ENCODE measurements at places on chromosomes 3 and 15.
A peak's percentile ranks its signal among the peaks of the same experiment; 100 is the strongest.

GRCh38 chr3:111277226-111277625 lies 205.6 kb downstream of the NECTIN3 start:
- DNase-seq: no peak

GRCh38 chr3:180680097-180680430 lies 775 bp upstream of the CCDC39 start:
- no peak for DNase-seq

DNA sequence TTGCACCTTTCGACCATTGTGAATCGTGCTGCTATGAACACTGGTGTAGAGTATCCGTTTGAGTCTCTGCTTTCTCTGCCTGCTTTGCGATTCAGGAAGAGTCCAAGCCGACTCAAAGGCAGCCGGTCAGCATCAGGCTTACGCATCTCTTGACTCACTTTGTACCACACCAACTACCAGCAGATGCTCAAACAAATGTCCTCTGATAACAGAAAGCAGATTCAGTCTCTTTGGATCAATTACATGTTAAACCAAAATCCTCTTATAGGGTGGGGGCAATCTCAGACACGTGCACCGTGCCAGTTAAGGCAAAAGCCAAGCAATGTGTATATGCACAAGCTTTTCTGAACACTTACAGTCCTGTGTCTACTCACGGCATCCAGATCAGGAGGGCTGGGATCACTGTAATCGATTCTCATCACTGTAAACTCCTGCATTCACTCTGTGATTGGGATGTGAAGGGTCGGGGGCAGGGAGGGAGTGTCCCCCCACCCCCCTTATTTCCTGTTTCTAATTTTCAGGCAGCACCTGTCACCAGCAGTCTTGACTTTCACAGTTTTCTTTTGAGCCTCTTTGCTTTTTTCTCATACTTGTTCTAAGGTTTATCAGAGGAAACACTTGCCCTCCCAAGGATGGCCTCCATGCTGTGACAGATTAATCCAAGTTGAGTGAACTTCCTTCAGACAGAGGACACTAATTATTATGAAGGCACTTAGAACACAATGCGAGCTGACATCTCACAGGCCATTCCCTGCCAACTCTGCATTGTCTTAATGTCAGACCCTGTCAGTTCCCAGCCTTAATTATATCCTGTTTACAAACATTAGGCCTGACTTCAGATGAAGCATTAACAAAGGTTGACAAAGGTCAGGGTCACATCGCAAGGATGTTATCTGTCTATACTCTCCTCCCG lies 153.5 kb downstream of the MECOM start:
- no peak for DNase-seq

DNA sequence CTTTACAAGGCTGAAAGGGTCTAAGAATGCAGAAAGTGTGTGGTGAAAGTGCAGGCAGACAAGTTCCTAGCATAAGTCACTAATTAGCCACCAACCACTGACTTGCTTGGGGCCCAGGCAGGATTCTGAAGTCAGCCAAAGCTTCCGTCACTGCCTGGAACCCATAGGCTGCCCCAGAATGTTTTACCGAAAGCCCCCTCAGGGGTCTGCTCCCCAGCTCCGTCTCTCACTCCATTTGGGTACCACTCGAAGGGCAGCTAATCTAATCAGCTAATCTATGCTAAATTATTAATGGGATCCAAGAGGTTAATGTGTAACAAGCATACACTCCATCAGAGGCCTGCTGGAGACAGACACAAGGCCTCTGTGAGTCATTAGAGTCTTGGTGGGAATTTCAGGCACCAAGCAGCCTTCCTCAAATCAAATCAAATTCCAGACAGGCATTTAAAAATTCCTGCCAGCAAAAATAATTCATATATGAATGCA lies 13.2 kb downstream of the ADAMTS9 start:
- no peak for DNase-seq

DNA sequence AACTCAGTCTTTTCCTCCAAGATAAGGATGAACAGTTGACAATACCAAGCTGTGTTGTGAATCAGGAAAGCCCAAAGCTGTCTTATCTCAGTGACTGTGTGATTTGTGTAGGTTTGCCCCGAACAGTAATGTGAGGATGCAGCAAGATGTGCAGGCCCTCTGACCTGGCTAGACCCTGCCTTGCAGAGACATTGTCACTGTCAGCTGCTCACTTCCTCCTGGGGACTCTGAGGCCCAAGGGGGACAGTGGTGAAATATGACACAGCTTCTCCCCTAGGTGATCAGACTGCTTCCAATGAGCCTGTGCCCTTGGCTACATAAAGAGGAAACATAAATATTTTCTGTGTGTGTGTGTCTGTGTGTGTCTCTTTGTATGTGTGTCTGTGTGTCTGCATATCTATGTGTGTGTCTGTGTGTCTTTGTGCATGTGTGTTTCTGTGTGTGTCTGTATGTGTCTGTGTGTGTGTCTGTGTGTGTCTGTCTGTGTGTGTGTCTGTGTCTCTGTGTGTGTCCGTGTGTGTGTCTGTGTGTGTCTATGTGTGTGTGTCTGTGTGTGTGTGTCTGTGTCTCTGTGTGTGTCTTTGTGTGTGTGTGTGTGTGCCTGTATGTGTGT lies 21.7 kb downstream of the LRRK1 start:
- no peak for DNase-seq

GRCh38 chr3:11671648-11672100 lies 28.0 kb upstream of the VGLL4 start:
- no peak for DNase-seq

- DNase-seq: no peak
Measured at GRCh38 chr3:72515941-72516340, 332.3 kb downstream of the SHQ1 start.

DNA sequence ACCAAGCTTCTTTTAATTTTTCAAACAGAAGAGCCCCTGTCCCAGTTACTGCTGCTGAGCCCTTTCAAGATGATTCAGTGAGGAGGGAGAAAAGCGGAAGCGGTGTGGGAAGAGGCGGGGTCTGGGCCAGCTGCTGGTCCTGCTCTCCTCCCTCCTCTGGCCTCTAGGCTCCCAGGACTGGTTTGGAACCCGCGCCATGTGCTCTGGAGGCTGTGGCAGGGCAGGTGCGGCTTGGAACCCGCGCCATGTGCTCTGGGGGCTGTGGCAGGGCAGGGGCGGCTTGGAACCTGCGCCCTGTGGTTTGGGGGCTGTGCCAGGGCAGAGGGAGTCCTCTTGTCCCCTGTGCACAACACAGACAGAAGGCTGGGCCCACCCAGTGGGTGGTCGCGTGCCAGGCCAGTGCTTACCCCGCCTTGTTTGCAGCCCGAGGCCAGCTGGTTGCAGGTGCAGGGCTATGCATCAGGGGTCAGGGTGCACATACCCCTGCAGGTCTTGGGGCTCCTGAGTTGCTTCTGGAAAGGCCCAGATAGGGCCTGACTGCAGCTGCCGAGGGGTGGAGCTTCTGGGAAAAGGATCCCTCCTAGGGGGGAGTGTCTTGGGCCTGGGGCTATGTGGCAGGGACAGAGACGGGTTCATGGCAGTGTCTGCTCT lies 12.2 kb downstream of the ALG1L2 start:
- no peak for DNase-seq

- no peak for DNase-seq
Measured at GRCh38 chr15:71874245-71874644, 63.9 kb downstream of the NR2E3 start.

DNA sequence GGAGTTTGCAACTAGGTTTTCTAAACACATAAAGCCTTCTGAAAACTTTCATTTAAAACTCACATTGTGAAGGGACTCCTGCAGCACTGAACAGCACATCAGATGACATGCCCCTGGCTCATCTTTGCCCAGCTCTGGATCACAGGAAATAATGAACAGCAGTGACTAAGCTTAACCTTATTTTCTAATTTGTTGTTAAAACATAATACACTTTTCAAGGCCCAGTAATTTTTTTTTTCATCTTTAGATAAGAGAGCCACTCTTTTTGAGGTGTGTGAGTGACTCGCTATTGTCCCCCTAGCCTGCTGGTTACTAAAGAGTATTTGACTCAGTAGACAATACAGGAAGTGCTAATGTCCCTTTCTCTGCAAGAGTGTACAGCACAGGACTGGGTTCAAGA lies 204.0 kb downstream of the OSBPL10 start:
- DNase-seq: no peak

GRCh38 chr3:47000198-47000815 lies 20.8 kb downstream of the NBEAL2 start:
- no peak for DNase-seq

GRCh38 chr3:146160321-146160963 lies 542 bp downstream of the PLOD2 start:
- DNase-seq: peak; percentile 40

- DNase-seq: no peak
Measured at GRCh38 chr3:119316313-119316670, 22.1 kb downstream of the ARHGAP31 start.

DNA sequence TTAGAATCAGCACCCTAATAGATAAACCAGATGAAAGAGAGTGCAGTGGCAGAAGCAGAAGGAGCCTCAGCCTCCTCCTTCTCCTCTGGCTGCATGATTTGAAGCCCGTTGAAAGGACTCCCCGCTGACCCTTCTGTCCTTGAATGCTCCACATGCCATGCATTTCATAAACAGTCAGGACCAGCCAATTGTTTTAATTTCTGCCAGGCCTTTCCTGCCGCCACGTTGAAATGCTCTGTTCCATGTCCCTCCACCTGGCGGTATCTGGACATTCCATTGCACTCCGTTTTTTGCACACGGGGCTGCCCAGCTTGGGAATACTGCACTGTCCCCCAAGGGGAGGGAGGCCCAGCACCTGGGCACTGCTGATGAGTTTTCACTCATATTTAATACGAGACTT lies 35.2 kb upstream of the GLCE start:
- DNase-seq: no peak

DNA sequence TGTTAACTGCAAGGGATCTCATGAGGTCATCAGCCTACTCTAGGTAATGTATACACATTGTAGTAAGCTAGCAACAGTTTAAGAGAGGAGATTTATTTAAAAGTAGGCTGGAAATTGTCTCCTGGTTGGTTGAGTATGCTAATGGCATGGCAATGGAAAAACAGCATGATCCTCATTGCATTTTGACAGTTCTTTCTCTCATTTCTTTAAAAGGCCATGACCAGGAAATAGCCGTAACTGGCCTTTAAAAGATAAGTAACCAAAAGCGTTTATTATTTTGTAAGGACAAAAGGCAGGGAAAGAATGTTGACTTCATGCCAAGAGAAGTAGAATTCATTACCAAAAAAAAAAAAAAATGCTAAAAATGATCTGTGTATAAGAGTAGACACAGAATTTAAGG lies 310.3 kb downstream of the FGF12 start:
- DNase-seq: no peak

DNA sequence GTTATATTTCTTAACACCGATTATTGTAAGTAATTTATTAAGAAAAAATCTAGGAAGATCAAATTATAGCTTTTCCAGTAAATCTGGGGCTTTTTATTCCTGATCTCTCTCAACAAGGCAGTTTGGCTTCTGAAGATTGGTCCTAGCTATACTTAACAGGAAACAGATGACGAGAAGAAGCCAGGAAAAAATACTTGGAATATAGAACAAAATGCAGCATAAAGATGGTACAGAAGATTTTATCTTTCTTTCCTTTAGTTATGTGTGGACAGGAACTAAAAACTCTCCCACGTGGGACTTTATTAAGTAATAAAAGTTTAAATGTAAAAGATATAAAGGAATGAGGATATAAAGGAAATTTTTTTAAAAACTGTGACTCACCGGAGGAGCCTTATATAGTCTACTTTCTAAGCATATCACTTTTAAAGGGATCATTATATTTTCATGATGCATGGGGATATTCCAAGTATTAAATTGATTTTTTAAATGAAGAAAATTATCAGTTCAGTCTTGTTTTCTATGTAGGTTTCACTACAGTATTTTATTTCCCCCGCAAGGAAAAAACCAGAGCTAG lies 8.2 kb downstream of the B3GNT5 start:
- DNase-seq: no peak

DNA sequence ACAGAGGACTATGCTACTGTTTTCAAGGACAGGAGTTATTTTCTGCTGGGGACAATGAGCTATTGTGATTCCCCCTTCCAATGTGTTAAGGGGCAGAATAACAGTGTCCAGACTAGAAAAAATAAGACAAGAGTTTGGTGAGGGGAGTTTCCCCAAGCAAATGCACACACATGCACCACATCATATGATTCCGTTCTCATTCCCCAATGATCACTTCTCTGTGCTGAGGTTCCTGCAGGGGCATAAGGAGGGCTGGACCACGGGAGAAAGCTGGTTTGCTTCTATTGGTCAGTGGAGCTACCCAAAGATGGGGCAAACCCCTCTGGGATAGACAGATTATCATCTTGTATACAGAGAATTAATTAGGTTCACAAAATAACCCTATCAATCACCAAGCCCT lies 80.6 kb downstream of the RBPMS2 start:
- no peak for DNase-seq

- no peak for DNase-seq
Measured at GRCh38 chr3:160968761-160969160, 136.4 kb downstream of the B3GALNT1 start.

- DNase-seq: no peak
Measured at GRCh38 chr3:53242642-53243041, 13.2 kb downstream of the TKT start.

DNA sequence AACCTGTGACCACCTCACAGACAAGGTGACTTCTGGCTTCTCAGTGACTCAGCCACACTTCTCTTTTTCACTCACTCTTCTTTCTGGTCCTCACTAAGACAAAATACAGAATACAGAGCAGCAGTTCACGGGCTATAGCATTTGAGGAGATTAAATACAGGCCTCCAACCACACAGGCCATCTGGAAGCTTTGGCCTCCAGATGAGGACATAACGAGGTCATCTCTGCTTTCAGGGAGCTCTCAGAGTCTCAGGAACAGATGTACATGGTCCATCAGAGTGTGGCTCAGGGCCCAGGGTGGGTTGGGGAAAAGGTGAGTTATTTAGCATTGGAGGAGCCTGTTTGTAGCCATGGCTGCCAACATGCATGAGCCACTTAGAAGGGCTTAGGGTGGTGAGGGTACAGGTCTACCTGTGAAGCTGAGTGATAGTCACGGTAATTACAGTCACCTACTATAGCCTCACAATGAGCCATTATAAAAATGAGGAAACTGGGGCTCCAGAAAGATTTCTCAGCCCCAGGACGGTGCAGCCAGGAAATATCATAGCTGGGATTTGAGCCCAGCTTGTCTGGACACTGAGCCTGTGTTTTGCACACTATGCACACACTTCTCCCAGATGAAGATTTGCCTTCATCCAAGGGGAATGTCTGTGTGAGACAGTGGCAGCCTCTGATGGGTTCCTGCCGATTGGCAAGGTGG lies 159.8 kb upstream of the CTDSPL start:
- no peak for DNase-seq

DNA sequence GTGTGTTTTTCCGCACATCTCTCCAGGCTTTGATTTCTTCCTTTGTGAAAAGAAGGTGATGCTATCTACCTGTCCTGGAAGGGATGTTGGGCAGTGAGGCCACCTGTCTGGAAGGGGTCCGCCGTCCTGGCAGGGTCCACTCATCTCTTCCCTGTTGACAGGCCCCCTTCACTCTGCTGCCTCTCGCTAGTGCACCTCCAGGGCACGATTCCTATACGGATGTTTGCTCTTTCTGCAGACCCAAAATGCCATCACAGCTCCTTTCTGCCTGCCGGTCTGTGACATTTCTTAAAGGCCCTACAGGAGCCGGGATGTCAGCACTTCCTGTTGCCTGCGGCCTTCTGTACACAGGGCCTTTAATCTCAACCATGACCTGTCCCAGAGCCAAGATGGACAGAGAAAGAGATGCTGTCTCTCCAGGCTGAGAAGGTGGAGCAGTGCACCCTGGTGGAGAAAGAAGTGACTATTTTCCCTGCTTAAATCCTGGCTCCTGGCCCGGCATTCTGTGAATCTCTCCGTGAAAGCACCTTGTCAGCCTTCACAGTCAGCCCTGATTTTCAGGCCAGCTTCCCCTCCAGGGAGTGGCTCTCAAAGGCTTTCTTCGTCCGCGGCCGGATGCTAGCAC lies 7.4 kb downstream of the FAM3D start:
- DNase-seq: no peak
